GM20000 (cell line): ENCODE measurements at places on chromosomes 2 and 18.
A peak's percentile ranks its signal among the peaks of the same experiment; 100 is the strongest.

GRCh38 chr2:23492921-23493320, 107.9 kb downstream of the KLHL29 start:
- no peak for DNase-seq

DNA sequence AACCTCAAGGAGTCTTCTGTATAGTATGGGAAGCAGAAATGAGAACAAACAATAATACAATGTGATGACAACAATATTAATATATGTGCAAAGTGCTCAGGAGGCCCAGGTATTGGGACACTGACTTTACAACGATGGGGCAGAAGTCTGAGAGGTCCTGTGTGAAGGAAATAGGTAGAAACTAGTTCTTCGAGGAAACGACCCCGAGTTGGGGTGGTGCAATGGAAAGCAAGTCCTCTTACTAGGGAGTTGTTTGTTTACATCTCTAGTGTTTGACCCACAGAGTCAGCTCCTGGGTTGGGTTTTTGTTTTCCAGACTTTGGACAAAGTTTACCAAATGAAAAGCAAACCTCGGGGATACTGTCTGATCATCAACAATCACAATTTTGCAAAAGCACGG, 16.2 kb downstream of the CASP8 start:
- DNase-seq: no peak

GRCh38 chr2:113111823-113112287, 15.5 kb upstream of the IL1RN start:
- no peak for DNase-seq

DNA sequence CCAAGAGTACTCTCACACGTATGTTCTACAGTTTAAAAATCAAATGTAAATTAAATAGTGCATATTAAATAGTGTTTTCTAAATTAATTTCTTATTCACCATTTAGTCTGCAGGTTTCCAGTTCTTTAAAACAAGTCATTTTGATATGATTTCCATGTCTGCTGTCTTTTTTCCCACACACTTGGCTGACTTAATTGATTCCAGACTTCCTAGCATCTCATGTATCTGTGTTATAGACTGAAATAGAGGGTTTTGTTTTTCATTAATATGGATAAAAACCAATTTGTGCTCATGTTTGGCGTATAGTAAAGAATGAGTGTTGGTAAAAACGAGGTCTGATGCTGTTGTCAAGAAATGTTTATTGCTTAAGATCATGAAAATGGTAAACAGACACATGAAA, 104.3 kb downstream of the SRBD1 start:
- DNase-seq: no peak

DNA sequence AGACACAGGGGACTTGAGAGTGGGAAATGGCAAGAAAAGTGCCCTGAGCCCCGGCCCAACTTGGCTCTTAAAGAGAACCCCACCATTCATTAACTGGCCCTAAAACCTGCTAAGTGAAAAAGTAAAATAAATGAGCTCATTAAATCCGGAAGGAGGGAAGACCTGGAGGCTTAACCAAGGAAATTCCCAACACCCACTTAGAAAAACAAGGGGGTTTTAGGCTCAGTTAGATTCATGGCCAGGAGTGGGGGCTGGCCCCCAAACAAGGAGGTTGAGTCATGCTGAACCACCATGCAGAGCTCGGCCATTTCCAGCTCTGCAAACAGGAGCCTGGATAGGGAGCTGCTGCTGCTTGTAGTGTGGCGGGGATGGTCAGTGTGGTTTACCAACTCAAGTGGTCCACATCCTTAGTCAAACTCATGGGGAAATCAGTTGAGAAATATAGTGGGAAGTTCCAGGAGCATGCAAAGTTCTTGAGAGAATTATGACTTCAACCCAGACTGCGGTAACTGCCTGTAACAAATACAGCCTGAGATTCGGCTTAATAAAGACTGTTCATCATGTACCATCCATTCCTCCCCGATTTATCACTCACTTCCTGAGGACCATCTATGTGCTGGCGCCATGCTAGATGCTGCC, 39.7 kb upstream of the MRPL19 start:
- DNase-seq: no peak

- DNase-seq: no peak
Measured at GRCh38 chr18:49304751-49305150, 155.7 kb downstream of the DYM start.

DNA sequence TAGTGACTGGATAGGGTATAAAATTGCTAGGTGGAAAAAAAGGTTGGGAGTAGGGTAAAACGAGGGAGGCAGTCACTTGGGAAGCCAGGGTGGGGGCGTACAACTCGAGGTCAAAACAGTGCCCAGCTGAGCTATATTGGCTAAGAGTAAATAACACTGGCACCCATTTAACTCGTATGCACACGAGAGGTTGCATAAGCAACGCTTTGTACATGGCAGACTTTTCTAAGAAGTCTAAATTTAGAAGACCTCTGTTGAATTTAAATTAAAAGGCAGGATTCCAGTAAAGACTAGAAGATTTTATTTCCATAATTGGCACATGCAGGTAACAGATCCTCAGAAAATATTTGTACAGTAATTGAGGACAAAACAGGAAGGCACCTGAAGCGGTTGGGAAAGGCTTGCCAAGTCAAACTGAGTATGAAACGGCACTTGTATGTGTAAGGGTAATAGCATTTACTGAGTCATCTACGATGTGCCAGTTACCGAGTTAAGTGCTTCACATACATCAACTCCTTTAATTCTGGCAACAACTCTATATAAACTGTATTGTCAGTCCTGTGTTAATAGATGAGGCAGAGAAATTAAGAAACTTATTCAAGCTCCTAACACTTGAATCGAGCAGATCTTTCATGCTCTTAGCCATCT, 1.4 kb upstream of the MALT1 start:
- DNase-seq: no peak

- DNase-seq: no peak
Measured at GRCh38 chr2:95053543-95053942, 28.0 kb downstream of the MAL start.

DNA sequence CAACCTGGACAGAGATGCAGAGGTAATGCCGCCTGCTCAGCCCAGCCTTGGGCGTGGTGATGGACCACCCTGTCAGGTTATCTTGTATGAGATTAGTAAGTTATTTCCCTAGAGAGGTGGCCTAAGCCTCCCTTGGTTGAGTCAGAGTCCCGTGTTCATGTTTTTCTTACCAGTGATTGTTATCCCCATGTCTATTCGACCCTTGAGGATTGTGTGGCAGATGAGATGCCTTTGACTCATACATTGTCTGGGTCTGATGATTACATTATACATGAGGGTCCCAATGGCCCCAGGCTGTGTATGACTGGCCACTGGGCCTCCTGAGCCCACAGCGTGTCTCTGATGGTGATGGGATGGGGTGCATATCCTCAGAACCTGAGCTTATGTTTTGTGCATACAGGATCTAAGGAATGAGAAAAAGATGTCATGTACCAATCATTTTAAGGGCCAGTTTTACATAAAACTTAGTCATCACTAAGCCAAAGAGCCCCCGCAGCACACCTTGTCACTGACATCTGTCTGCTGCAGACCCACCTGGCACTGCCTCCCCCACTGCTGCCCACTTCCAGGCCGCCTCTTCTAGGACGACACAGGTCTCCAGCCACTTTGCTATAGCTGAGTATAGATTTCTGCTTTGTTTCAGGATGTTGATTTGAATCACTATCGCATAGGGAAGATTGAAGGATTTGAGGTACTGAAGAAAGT, 7.7 kb downstream of the PPP1R7 start:
- DNase-seq: no peak

GRCh38 chr2:210913461-210913860, 357.1 kb downstream of the CPS1 start:
- no peak for DNase-seq

- no peak for DNase-seq
Measured at GRCh38 chr2:175247159-175247558, 65.6 kb upstream of the ATP5MC3 start.

GRCh38 chr2:118242216-118242615, 153.9 kb downstream of the INSIG2 start:
- no peak for DNase-seq

GRCh38 chr2:12201369-12201768, 454.9 kb downstream of the LPIN1 start:
- DNase-seq: no peak

DNA sequence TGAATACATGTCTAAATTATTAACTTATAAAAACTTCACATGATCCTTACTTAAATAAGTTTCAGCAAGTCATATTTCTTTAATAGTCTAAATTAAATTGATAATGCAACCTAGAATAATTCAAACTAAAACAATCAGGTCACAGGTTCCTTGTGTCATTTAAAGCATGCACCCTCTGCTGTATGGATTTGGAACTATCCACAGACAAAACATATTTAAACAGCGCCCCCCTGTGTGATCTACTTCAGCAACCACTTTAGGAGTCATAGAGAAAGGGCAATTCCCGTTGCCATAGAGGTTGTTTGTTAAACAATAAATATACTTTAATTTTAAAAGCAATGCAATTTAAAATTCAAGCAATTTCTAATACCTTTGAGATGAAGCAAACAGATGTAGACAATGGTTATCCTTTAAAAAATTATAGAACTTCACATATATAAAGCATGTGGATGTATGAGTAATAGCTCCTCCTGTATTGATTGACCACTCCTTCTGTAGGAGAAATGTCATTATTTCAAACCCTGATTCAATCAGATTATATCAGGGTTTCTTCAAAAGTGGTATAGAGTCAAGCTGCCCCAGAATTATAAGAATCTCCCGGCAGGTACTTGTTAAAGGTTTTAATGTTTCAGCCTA, 21.2 kb downstream of the GRB14 start:
- peak; percentile 29 for DNase-seq

DNA sequence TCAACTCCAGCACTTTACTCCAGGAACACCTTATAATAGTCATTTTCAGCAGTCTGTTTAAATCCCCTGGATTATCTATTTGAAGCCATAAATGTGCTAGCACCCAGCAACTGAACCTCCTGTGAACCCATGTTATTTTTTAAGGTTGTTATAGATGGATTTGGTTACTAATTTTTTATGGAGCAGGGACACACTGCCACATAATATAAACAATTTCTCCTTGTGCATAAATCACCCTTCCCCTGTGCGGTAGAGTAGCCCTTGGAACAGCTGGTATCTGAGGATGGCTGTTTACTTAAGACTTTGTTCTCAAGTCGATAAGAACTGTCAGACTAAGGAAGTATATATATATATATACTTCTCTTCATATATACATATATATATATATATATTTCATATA, 367.4 kb downstream of the EPHA4 start:
- DNase-seq: no peak

DNA sequence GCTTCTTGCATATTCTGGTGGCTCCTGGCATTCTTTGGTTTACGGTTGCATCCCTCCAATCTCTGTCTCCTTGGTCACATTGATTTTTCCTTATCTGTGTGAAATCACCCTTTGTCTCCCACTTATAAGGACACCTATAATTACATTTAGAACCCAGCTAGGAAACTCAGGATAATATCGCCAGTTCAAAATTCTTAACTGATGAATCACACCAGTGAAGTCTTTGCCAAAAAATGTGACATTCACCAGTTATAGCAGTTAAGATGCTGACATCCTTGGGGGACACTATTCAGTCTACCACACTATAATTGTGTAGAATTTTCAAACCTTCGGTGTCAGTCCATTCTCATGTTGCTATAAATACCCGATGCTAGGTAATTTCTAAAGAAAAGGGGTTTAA, 320.2 kb downstream of the TMX3 start:
- no peak for DNase-seq

- no peak for DNase-seq
Measured at GRCh38 chr2:26251893-26252292, 7.2 kb downstream of the HADHB start.

DNA sequence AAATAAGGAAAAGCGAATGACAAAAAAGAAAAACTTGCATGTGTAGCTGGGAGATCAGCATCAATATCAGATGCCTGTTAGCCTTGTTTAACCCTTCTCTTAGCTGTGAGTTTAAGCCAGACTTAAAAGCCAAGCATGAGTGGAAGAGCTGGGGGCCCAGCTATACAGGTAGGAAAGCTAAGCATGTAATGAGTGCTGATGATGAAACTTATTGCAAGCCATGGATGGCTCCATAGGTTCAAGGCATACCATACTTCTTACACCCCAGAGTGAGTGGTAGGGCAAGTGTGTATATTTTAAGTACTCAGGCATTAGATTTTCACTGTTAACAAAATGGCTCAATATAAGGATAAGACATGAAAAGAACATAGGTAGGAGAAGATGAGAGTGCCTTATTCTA, 28.0 kb downstream of the RBBP8 start:
- no peak for DNase-seq

DNA sequence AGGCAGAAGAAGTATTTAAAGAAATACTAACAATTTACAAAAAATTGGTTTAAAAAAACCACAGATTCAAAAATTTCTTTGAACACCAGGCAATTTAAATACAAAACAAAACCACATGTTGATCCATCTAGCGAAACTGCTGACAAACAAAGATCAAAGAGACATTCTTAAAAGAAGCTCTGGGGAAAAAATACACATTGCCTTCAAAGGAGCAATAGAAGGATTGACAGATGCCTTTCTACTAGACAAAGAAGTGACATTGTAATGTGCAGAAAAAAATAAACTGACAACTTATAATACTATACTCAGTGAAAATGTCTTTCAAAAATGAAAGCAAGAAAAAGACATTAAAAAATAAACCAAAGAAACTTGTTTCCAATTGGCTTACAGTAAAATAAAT, 12.6 kb upstream of the EIF2AK3 start:
- DNase-seq: no peak

- no peak for DNase-seq
Measured at GRCh38 chr2:208361077-208361441, 45.5 kb upstream of the PTH2R start.

DNA sequence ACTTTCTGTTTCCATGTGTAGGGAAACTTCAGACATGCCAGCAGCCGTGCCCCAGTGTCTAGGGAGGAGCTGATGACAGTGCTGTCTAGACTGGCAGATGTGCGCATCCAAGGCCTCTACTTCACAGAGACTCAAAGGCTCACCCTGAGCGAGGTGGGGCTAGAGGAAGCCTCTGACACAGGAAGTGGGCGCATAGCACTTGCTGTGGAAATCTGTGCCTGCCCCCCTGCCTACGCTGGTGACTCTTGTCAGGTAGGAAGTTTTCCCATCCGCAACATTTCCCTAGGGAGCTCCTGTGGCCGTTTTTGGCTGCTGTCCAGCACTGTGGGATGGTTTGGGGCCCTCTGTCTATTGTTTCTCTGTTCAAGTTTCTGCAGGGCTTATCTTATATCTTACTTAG, 143.1 kb upstream of the TTC39C start:
- DNase-seq: peak; percentile 39

DNA sequence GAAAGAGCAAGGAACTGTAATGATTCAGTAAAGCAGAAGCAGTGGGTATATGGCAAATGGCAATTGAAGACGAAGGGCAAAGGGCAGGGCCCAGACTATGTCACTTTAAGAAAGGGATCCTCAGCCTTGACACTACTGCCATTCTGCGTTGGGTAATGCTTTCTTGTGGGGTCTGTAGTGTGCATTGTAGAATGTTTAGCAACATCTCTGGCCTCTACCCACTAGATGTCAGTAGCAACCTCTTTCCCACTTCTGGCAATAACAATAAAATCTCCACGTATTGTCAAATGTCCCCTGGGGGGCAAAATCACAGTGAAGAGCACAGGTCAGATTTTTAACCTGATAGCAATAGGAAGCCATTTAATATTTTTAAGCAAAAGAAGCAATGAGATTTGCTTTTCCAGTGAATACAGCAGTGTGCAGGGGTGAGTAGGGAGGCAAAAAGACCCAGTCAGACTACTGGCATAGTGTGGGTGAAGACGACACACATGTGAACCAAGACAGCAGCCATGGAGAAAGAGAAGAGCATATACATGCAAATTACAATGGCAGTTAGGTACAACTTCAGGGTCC, 209.5 kb downstream of the DYM start:
- DNase-seq: no peak

- DNase-seq: no peak
Measured at GRCh38 chr2:144984038-144984437, 464.1 kb upstream of the ZEB2 start.

- no peak for DNase-seq
Measured at GRCh38 chr2:149861034-149861433, 273.5 kb upstream of the MMADHC start.
